ENCODE measurements at places on chromosomes 5 and 9. TPM values are rescaled to one million over a fixed set of nuclear protein-coding genes. Genes with fewer than 3 reads are reported as not detected.

- no peak for DNase-seq
Measured at GRCh38 chr9:117523531-117524153, 108.8 kb upstream of the ASTN2 start.

- DNase-seq: peak; percentile 71
Measured at GRCh38 chr5:59587489-59588337, 305.8 kb downstream of the PDE4D start.

Gene LECT2
- total RNA-seq: not detected

DNA sequence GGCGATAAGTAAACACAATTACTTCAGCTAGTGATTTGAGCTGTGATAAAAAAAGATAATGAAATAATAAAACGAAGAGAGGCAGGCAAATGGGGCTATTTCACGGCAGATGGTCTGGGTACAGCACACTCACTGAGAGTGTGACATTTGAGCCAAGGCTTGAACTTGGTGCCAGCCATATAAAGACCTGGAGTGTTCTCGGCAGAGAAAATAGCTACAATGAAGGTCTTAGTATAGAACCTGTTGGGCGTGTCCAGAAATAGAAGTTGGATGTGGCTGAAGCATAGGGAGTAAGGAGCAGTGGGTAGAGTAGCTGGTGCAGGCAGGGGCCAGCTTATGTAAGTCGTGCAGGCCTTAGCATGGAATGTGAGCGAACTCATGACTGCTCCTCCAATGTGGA, 660.3 kb upstream of the WWC1 start:
- no peak for DNase-seq

GRCh38 chr5:72251386-72251785, 68.7 kb downstream of the MRPS27 start:
- no peak for DNase-seq

Gene CYSRT1
- total RNA-seq: 0.87 TPM

DNA sequence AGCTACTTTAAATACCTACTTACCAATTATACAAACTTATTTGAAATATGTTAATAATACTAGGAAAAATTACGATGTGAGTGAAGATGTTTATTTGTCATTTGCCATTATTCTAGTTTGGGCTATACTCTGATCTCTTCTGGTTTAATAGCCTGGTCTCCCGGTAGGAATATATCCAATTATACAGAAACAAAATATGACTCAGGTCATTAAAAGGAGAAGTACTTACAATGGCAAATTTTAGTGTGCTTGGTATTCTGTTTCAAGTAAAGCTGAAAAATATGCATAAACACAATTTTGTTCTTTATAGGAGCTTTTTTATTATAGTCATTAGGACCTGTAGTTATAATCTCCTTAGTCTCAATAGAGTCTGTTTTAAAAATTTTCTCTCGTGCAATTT, 176.8 kb downstream of the SLCO4C1 start:
- no peak for DNase-seq

Gene ARRDC3
- total RNA-seq: 147 TPM

DNA sequence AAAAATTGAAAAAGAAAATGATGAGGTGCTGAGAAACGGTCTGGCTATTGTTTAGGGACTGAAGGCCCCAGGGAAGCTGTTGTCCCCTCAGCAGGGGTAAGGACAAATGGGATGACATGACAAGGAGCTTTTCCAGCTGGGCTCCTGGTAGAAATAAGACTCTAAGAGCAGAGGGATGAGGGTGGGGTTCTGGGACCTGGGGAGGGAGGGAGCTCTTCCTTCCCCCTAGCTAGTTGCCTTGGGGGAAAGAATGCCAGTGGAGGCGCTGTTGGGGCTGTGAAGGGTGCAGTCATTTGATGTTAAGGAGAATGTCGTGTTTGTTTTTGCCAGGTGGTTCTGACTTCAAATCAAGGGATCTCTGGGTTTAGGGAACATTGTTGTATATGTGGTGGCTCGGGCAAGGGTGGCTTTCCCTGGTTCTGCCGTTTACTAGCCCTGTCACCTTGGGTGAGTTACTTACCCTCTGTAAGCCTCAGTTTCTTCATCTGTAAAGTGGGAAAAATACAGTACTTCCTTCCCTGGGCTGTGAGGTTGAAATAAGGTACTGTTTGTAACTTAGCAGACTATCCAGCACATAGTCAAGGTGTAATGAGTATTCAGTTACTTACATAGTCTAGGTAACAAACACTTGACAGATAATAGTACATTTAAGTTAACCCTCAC, 47.8 kb downstream of the WWC1 start:
- no peak for DNase-seq

Gene FOXI1
- total RNA-seq: not detected

DNA sequence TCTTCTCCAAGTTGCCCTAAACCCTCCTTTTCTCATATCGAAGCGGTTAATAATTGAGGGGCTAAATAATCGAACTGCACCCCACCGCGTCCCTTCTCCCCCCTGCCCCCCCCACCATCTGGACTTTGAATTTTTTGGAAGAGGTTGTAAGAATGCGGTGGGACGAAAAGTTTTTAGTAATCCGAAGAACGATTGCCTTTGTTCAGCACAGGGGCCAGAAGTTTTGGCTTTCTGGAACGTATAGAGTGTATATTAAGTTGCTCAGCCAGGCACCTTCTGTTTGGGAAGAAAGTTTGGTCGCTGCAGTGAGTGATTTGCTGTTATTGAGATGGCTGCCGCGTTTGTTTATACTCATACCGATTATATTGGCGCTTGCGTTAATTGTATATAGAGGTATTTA, 518 bp downstream of the ERBIN start:
- DNase-seq: no peak

- DNase-seq: peak; percentile 100
Measured at GRCh38 chr5:176447978-176448608, at the start of gene FAF2. FAF2 (plus strand) TSS chr5:176448385; CDS start chr5:176448408, 23 bp downstream.

DNA sequence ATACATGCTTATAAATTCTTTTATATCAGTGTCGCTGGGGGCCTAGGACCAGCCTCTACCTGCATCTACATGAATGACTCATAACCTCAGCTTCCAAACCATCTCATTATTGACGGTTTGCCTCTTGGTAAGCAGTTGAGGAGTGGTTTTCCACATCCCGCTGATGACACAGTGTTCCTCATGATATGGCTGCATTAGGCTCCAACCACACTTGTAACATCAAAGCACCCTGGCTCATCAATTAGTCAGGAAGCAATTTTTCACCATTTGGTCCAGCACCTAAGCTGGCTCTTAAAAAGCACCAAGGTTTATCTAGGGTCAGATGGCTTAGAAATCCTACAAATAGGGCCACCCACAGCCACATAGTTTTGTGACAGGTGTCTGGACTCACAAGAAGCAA, 402.4 kb downstream of the ARHGEF28 start:
- peak; percentile 38 for DNase-seq

DNA sequence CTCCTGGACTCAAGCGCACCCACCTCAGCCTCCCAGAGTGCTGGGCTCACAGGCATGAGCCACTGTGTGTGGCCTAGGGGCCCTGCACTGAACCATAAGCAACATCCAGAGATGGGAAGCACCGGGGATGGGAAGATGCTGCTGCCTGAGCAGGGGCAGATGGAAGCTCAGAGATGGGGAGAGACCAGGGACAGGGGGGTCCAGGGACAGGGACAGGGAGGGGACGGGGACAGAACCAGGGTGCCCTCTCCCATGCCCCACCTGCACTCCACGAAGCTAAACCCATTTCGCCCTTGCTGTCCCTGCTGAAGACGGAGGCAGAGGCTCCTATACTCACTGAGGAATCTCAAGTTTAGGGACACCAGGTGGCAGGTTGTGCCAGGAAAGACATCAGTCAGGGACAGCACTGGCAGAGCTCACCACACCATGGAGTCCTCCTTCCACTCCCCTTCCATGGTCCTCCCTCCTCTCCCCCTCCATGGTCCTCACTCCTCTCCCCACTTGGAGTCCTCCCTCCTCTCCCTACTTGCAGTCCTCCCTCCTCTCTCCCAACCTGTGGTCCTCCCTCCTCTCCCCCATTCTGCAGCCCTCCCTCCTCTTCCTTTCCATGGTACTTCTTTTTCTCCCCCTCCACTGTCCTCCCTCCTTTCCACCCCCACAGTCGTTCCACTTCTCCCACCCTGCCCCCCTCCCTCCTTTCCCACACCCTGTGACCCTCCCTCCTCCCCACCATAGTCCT, 45.5 kb upstream of the LRRC14B start:
- DNase-seq: no peak

- DNase-seq: no peak
Measured at GRCh38 chr9:136645352-136645902, 17.3 kb upstream of the EGFL7 start.

GRCh38 chr9:12935714-12936113, 160.9 kb downstream of the LURAP1L start:
- DNase-seq: no peak

DNA sequence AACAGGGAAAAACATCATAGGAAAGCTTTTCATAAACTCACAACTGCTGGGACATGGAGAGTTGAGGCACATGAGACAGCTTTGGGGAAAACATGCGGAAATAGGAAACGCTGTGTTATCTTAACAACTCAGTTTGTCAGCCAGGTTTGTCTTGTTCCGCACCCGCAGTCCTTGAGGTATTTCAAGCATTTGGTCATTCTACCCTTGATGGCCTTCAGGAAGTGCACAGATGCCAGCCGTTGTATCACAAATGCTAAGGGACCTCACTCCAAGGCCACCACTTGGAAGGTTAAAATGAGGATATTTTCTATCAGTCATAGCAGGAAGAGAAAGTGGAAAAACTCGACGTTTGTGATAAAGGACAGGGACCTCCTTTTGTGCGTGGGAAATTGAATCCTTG, 83.8 kb downstream of the TRIO start:
- no peak for DNase-seq

DNA sequence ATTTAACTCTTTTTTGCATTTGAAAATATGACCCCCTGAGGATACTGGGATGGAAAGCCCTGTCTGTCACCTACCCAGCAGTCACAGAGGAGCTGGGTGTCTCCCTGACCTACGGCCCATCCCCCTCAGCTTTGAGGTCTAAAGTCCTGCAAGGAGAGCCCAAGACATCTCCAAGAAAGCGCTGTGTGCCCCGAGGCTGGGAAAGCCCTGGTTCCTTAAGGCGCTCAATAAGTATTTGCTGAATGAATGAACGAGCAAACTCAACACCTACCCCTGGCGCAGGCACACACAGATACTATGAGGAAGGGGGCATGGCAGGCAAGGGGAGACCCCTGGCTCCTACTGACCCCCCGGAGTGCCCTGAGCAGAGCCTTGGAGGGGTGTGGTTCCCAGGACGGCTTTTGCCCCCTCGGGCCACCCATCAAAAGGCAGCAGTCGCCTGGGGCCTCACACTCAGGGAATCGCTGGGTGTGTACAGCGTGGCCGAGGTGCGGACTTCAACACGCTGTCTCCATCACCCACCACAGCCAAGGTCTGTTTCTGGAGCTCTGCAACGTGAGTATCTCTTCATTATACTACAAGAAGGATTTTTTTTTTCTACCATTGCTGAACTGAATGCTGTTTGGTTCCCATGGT, 211.6 kb downstream of the ERCC6L2 start:
- DNase-seq: no peak

DNA sequence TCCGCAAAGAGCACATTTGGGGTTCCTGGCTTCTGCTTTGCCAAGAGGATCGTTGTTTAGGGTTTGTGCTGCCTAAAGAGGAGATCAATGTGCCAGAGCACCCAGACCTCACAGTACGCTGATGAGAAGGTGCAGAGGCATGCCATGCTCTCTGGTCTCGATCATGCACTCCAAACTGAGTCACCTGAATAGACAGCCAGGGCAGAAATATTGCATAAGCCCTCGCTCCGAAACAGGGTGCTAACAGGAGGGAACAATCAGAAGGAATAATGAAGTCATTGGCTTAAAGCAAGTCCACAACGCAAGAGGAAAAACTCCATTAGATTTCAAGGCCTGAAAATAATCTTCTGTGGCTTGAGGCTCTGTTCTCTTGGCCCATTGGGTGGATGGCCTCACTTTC, 124.3 kb downstream of the GCNT1 start:
- DNase-seq: no peak

Gene TDRD7
- total RNA-seq: 17.2 TPM

- no peak for DNase-seq
Measured at GRCh38 chr5:116546033-116546742, 28.4 kb downstream of the SEMA6A start.

All from renal cortical epithelial cell (primary cell).